ENCODE measurements at places on chromosomes 4 and X. TPM values are rescaled to one million over a fixed set of nuclear protein-coding genes. Genes with fewer than 3 reads are reported as not detected.

The RRAGB gene
- 13.1 TPM for total RNA-seq

The TRIM61 gene
- total RNA-seq, result 2.5 TPM

The GAGE12H gene
- not detected for total RNA-seq

The ARMCX1 gene
- total RNA-seq, result 19.3 TPM

The USP17L5 gene
- not detected for total RNA-seq

The ETDA gene
- total RNA-seq, result not detected

The RAP2C gene
- 22.8 TPM for total RNA-seq

The CT45A5 gene
- not detected for total RNA-seq

The IQCM gene
- not detected for total RNA-seq

The ADAMTS3 gene
- 2.1 TPM for total RNA-seq

The XIAP gene
- total RNA-seq, result 28.2 TPM

The LAGE3 gene
- 22.4 TPM for total RNA-seq

The TBC1D8B gene
- 10.0 TPM for total RNA-seq

Measured in epithelial cell of alveolus of lung (primary cell).